ENCODE measurements at places on chromosomes 11 and 22.

DNA sequence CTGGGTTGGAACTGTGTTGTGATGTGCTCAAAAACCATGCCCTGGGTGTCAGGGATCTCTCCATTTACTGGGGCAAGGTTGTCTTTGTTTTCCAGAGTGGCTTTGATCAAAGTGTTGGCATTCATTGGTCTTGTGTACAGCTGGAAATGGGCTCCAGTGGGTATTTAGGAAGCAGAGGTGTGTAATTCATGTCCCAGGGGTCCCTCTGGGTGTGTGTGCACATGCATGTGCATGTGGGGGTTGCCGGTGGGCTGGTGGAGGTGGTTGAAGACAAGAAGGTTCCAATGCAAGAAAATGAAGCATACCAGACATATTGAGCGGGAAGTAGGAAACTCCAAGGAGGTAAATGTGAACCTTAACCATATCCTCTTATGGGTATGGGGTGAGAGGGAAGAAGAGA, 121.7 kb downstream of the ME3 start:
- DNase-seq: no peak

- DNase-seq: peak; percentile 67
These were observed 14.9 kb downstream of the EIF4ENIF1 start for GRCh38 chr22:31474743-31475142.

DNA sequence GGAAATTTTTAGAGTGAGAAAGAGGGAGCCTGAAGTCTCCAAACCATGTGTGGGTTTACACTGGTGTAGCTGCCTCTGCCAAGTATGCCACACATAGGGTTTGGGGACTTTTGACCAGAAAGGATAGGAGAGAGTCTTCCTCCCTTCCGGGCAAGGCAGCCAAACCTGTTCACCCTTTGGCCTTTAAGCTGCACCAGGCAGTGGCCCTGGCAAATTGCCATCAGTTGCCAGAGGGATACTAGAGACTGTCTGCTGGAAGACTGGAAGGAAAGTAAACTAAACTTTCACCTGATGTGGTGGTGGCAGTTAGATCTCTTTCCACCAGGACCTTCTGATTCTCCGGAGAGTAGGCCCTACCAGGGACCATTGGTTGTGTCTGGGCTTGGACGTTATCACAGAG, 1263.2 kb downstream of the FAM181B start:
- no peak for DNase-seq

DNA sequence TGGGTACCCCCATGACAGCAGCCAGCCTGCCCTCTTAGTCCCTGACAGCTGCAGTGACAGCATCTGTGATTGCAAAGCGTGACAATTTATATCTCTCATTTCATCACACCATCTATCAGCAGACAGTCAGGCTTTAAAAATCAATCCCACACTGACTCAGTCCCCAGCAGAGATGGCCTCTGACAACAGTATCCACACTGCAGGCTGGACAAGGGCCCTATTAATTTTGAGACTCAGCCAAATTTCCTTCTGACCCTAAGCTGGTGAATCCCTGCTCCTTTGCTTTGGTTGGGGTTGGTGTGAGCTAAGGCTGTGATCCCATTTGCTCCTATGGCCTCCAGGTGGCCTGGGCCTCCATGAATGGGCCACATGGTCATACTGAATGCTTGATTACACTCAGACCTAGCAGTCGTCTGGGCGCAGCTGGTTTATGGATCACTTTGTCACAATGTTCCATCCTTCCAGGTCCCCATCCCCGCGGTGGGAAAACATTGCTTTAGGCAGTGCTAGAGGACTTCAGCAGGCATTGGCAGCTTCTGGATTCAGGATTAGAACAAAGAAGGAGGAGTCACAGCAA, 68.2 kb upstream of the B3GAT1 start:
- DNase-seq: no peak

GRCh38 chr11:63951779-63952536, 13.2 kb downstream of the NAA40 start:
- no peak for DNase-seq

GRCh38 chr11:122265981-122266380, 150.0 kb upstream of the BLID start:
- no peak for DNase-seq

DNA sequence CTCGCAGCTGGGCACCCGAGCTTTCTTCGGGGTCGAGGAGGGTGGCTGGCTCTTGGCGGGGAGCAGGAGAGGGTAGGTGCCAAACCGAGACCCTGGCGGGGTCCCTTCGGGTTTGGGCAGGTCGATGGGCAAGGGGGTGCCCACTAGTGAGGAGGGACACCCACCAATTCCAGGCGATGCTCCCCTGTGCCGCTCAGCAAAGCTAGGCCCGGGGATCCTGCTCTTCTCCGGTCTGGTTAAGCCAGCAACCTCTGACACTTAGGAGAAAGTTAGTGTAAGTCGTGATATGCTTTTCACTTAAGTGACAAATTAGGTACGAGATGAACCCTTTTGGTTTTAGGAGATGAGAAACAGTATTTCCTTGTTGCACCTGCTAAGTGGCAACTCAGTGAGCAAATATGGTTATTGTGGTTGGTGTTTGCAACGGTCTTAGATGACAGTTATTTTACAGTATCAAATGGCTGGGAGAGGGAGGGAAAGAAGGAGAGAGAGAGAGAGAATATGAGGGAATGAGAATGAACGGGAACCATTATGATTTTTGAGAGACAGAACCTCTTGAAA, 565 bp downstream of the NUCB2 start:
- peak; percentile 46 for DNase-seq

GRCh38 chr22:31162015-31162765, 2.2 kb downstream of the RNF185 start:
- DNase-seq: no peak

GRCh38 chr22:48018346-48018745, 1255.9 kb downstream of the TBC1D22A start:
- no peak for DNase-seq

GRCh38 chr11:14259186-14259784, 99.7 kb downstream of the RRAS2 start:
- DNase-seq: no peak

GRCh38 chr11:126578426-126578825, 222.9 kb downstream of the ST3GAL4 start:
- DNase-seq: no peak

GRCh38 chr22:29912605-29913398, 29.8 kb downstream of the MTMR3 start:
- peak; percentile 90 for DNase-seq

Measured in fibroblast of villous mesenchyme (primary cell).